ENCODE measurements at places on chromosomes 12 and 14. TPM values are rescaled to one million over a fixed set of nuclear protein-coding genes. Genes with fewer than 3 reads are reported as not detected.

- DNase-seq = no peak
Observed at GRCh38 chr14:99512571-99513182, 31.5 kb downstream of the CCNK start.

GRCh38 chr14:58027904-58028303 is 124.1 kb downstream of the ARMH4 start:
- DNase-seq = no peak

The PIANP gene
- not detected for total RNA-seq

DNA sequence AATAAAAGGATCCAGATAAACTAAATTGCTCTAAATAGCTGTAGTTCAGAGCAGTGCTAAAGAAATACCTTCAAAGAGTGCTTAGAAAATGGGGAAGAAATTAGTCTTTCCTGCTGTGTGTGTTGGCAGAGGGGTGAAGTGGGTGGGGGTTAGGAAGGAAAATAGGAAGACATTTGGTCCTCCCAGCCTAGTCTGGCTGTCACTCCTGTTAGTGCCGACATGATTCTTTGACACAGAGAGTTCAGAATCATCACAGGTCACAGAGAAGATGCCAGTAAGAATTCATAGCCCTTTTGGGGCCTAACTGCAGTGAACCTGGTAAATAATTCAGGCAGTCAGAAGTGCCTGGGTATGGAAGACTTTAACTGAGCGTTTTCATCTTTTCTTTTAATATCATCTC is 74.8 kb downstream of the FLRT2 start:
- no peak for DNase-seq

DNA sequence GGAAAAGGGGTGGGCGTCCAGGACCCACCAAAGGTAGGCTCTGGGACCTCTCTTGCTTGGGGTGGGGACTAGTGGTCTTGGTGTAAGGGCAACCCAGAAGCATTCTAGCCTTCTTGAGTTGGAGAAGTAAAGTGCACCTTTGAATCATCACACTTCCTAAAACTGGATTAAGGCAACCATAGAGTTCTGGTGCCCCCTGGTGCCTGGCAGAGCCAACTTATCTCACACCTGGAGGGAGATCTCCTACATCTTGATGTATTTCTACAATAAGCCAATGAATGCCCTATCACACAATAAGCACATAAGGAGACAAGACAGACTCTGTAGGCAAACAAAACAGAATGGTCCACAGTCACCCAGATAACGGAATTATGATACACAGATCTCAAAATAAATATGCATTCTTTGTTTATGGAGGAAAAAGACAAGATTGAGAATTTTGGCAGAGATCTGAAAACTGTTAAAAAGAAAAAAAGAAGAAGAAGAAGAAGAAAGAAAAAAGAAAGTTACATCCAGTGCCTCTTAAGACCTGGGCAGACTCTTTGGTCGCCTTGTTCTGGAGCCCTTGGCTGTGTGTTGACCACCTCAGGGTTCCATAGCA is 95.9 kb upstream of the PPP2R5C start:
- DNase-seq = peak; percentile 72

DNA sequence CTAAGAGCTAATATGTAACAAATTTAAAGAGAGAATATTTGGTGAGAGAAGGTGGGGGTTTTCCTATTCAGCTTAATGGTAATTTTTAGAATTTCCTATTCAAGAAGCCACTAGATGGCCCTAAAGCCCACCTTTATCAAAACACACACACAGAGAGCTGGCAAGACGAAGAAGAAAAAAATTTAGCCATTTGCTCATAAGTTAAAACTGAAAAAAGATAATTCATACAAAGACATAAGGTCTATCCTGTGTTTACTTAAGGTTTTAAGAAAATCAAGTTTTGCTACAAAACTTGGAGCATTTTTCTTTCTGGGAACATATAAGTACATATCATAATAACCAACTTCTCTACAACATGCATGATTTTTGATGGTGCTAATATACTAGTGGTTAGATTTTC is 46.8 kb upstream of the PCED1B start:
- peak; percentile 71 for DNase-seq

The OAS3 gene
- total RNA-seq = 6.6 TPM

DNA sequence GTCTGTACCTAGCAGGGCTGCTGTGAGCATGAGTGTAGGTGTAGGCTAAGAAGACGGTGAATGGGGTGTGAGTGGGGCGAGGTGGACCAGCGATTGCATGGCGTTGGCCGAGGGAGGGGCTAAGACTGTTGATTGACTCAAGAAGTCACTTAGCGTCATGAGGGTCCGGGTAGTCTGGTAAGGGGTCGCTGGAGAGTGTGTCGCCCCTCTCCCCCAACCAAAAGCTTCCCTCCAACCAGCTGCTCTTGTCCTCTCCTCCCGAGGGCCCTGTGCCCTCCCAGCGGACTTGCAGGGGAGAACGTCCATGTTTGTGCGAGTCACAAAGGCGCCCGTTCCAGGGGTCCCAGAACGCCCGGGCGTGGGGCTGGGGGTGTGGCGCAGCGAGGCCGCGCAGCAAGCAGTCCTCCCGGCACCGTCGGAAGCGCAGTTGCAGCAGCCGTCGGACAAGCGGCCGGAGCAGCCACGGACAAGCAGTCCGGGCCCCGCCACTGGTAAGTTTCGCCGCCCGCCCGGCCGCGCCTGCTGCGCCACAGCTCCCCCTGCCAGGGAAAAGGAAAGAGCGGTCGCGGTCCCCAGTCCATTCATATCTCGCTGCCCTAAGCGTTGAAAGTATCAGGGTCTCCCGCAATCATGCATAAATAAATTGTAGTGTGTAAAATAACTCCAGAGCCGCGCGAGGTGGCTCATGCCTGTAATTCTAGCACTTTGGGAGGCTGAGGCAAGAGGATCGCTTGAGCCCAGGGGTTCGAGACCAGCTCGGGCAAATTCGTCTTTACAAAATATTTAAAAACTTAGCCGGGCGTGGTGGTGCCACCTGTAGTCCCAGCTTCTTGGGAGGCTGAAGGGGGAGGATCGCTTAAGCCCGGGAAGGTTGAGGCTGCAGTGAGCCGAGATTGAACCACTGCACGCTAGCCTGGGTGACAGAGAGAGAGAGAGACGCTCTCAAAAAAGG is at the start of gene CCDC63:
Gene CCDC63, plus strand, starts transcription at position 373 of the 952 bp plus-strand sequence. CDS start 5,968 bp downstream, outside the sequence.
- DNase-seq = peak; percentile 38

The RNASE1 gene
- total RNA-seq = 0.21 TPM

The BCL11B gene
- total RNA-seq = 0.21 TPM

DNA sequence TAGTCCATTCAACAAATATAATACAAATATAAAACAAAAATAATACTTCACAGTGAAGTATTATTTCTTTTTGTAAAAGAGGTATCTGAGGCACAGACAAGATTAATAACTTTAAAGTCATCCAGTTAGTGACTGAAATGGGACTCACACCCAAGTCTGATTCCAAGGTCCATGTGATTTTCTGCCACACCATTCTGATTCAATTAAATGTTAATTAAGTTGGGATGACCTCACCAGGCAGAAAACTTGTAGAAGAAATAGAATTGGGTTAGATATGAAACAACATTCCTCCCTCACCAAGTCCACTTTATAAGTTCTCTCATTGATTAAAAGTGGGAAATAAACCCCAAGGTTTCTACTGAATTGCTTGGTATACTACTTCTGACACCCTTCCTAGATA is 34.4 kb downstream of the DIO2 start:
- DNase-seq = no peak

GRCh38 chr12:15829949-15830348 is 40.8 kb upstream of the EPS8 start:
- no peak for DNase-seq
